Lower lobe of right lung (tissue), 2 donors: ENCODE measurements at places on chromosomes 11 and 22. TPM values are rescaled to one million over a fixed set of nuclear protein-coding genes. Genes with fewer than 3 reads are reported as not detected.

SLC22A12 gene
- total RNA-seq = not detected

KCNJ1 gene
- total RNA-seq = 0.18 TPM

OR5A1 gene
- not detected for total RNA-seq

ARHGAP8 gene
- 18.2 TPM for total RNA-seq

CLDN25 gene
- not detected for total RNA-seq

RASL10A gene
- 0.83 TPM for total RNA-seq

GRCh38 chr22:37229805-37230672, 14.0 kb downstream of the RAC2 start:
- H3K4me1 ChIP-seq = peaks cover 35% of the 10 kb centered on the region
- H3K4me3 ChIP-seq = peak overlapping the region; percentile 8
- H3K27ac ChIP-seq = peak overlapping the region; percentile 81
- H3K36me3 ChIP-seq = peaks cover 31% of the 10 kb centered on the region
- DNase-seq = peak; percentile 80

- no peak overlapping the region for H3K4me3 ChIP-seq
- no peak for DNase-seq
- peak overlapping the region; percentile 67 for H3K27ac ChIP-seq
- peaks cover 55% of the 10 kb centered on the region for H3K4me1 ChIP-seq
- no peaks in the 10 kb centered on the region for H3K36me3 ChIP-seq
- no peaks in the 10 kb centered on the region for H3K27me3 ChIP-seq
These were observed 4.1 kb downstream of the C11orf52 start for GRCh38 chr11:111922803-111923202.

- H3K4me1 ChIP-seq = peaks cover 20% of the 10 kb centered on the region
- no peak for DNase-seq
These were observed 14.4 kb upstream of the GRK2 start for GRCh38 chr11:67251841-67252240.

DNA sequence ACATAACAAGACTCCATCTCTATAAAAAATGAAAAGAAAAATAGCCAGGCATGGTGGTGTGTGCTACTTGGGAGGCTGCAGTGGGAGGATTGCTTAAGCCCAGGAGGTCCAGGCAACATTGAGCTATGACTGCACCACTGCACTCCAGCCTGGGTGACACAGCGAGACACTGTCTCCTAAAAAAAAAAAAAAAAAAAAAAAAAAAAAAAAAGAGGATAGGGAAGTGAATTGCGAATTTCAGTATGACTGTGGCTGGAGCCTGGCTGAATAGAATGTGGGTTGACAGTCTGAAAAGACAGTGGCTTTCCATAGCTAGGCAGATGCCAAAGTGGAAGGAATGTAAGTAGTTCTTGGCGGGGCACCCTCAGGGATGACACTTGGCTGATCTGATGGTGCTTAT, 6.4 kb upstream of the LDHAL6A start:
- DNase-seq = no peak
- H3K27me3 ChIP-seq = no peaks in the 10 kb centered on the region
- H3K4me1 ChIP-seq = no peaks in the 10 kb centered on the region
- H3K4me3 ChIP-seq = no peak overlapping the region

- no peak overlapping the region for H3K27ac ChIP-seq
- no peaks in the 10 kb centered on the region for H3K27me3 ChIP-seq
- H3K4me1 ChIP-seq = no peaks in the 10 kb centered on the region
- no peak for DNase-seq
- no peaks in the 10 kb centered on the region for H3K36me3 ChIP-seq
These were observed 50.9 kb upstream of the WNT11 start for GRCh38 chr11:76257074-76257719.

DNA sequence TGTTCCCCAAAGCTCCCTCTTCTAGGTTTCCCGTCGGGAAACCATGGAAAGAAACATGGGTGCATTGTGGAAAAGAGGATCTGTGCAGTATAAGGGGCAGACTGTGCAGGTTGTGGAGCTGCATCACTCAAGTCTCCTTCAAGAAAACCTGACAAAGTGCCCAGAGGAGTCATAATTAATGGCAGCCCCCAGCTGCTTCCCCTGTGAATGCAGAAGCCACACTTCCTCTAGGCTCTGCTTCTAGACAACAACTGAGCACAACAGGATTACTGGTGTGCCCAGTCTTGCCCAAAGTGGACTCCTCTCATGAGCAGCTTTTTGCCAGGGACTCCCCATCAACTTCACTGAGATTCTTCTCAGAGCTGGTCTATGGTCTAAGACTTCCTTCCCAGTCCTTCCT, 42.6 kb upstream of the SCUBE2 start:
- H3K4me3 ChIP-seq = no peak overlapping the region
- H3K36me3 ChIP-seq = peaks cover 13% of the 10 kb centered on the region
- DNase-seq = no peak
- no peaks in the 10 kb centered on the region for H3K27me3 ChIP-seq
- peaks cover 19% of the 10 kb centered on the region for H3K4me1 ChIP-seq
- no peak overlapping the region for H3K27ac ChIP-seq

DNA sequence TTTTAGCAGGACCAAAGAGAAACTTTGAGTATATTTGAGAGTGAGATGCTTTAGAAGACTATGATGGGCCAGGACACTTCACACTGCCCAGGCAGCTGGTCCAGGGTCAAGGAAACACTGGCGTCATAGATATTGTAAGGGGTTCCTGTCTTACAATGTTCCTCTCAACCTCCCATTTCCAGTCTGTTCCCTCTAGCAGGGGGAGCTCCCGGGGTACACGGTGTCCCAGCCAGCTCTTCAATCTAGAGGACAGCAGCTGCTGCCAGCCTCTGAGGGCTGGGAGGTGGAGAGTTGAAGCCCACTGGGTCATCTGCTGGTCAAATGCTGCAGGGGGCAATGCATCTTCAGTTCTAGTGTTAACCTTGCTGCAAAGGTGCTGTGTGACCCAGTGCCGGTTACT, 40.7 kb upstream of the TIMP3 start:
- peaks cover 5% of the 10 kb centered on the region for H3K27me3 ChIP-seq
- no peak overlapping the region for H3K4me3 ChIP-seq
- H3K27ac ChIP-seq = peak overlapping the region; percentile 65
- H3K4me1 ChIP-seq = peaks cover 41% of the 10 kb centered on the region
- DNase-seq = no peak
- H3K36me3 ChIP-seq = no peaks in the 10 kb centered on the region

- DNase-seq = no peak
- no peaks in the 10 kb centered on the region for H3K36me3 ChIP-seq
- H3K4me1 ChIP-seq = no peaks in the 10 kb centered on the region
- H3K27me3 ChIP-seq = no peaks in the 10 kb centered on the region
- H3K4me3 ChIP-seq = no peak overlapping the region
These were observed 203.7 kb downstream of the PGR start for GRCh38 chr11:100925935-100926334.

DNA sequence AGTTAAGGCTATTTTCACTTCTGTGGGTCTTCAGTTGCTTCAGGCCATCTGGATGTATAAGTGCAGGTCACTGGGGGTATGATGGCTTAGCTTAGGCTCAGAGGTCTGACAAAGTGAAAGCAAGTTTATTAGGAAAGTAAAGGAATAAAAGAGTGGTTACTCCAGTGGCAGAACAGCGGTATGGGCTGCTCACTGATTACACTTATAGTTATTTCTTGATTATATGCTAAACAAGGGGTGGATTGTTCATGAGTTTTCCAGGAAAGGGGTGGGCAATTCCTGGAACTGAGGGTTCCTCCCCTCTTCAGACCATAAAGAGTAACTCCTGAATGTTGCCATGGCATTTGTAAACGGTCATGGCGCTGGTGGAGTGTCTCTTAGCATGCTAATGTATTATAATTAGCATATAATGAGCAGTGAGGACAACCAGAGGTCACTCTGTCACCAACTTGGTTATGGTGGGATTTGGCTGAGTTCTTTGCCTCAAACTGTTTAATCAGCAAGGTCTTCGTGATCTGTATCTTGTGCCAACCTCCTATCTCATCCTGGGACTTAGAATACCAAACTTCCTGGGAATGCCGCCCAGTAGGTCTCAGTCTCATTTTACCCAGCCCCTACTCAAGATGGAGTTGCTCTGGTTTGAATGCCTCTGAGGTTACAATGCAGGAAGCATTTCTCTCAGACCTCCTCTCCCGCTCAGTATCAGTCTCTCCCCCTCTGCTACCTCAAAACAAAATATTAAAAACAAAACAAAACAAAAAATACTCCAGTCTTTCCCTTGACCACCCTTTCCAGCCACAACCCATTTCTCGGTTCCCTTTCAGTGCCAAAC, 106.6 kb upstream of the SLC22A12 start:
- H3K27me3 ChIP-seq = peaks cover 44% of the 10 kb centered on the region
- H3K4me1 ChIP-seq = no peaks in the 10 kb centered on the region
- H3K4me3 ChIP-seq = no peak overlapping the region
- DNase-seq = no peak

DNA sequence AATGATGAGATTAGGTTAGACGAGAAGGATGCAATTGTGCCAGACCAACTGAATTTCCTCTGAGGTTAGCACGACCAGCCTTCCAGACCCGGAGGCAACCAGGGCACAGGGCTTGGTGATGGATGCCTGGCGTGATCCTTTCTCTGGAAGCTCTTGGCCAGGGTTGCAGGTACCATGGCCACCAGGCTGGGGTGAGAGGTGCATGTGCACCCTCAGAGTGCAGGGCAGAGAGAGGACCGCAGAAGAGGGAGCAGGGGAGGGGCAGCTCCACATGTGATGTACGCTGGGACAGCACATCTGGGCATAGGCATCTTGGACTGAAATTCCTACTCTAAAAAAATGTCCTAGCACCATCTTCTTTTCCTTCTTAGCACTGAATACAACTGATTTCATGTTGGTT, 10.9 kb downstream of the KCNJ1 start:
- no peak overlapping the region for H3K27ac ChIP-seq
- no peaks in the 10 kb centered on the region for H3K36me3 ChIP-seq
- H3K27me3 ChIP-seq = no peaks in the 10 kb centered on the region
- no peak for DNase-seq
- peaks cover 15% of the 10 kb centered on the region for H3K4me1 ChIP-seq
- H3K4me3 ChIP-seq = no peak overlapping the region

- DNase-seq = peak; percentile 38
- no peak overlapping the region for H3K4me3 ChIP-seq
- no peak overlapping the region for H3K27ac ChIP-seq
- no peaks in the 10 kb centered on the region for H3K36me3 ChIP-seq
These were observed 72.2 kb downstream of the KCNQ1 start for GRCh38 chr11:2517016-2517385.

- no peak overlapping the region for H3K27ac ChIP-seq
- no peaks in the 10 kb centered on the region for H3K36me3 ChIP-seq
- DNase-seq = no peak
These were observed 7.1 kb downstream of the TSPAN18 start for GRCh38 chr11:44733877-44734276.

GRCh38 chr11:91219535-91219934, 996.7 kb upstream of the CHORDC1 start:
- H3K27ac ChIP-seq = no peak overlapping the region
- no peak overlapping the region for H3K4me3 ChIP-seq
- no peak for DNase-seq
- no peaks in the 10 kb centered on the region for H3K27me3 ChIP-seq

DNA sequence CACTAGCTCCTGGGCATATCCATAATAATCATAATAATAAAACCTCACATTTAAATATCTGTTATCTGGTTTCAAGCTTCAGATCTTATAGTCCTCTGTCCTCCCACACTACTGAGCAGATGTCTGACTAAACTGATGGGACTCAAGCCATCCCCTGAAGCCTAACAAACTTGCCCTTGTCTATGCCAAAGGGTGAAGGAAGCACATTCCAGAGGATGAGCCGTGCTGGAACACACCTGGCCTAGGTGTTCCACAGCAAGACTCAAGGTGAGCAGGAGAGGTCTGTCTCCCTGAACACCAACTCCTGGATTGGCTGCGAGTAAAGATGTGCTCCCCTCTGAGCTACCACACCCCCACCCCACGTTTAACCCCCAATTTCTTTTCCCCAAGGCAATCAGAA, 14.7 kb downstream of the SCUBE2 start:
- no peaks in the 10 kb centered on the region for H3K4me1 ChIP-seq
- no peak overlapping the region for H3K27ac ChIP-seq
- H3K36me3 ChIP-seq = no peaks in the 10 kb centered on the region
- DNase-seq = no peak
- H3K27me3 ChIP-seq = no peaks in the 10 kb centered on the region
- H3K4me3 ChIP-seq = no peak overlapping the region

DNA sequence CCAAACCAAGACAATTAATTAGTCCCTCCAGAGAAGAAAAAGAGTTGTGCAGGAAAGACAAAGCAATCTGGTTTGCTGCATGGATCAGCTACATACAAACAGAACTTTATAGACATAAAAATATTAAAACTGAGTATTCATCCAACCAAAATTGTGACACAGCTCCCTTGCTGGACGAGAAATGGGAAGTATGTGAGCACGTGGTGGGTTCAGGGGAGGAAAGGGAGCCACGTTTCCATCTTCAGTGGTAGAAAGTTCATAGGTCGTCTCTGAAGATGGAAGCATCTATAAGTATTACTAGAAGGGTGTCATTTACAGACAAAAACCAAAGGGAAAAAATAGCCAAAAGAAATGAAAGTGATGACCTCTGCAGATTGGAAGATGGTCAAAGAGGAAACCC, 7.1 kb upstream of the KCNJ5 start:
- no peaks in the 10 kb centered on the region for H3K27me3 ChIP-seq
- no peak for DNase-seq
- H3K4me3 ChIP-seq = no peak overlapping the region
- no peaks in the 10 kb centered on the region for H3K36me3 ChIP-seq

DNA sequence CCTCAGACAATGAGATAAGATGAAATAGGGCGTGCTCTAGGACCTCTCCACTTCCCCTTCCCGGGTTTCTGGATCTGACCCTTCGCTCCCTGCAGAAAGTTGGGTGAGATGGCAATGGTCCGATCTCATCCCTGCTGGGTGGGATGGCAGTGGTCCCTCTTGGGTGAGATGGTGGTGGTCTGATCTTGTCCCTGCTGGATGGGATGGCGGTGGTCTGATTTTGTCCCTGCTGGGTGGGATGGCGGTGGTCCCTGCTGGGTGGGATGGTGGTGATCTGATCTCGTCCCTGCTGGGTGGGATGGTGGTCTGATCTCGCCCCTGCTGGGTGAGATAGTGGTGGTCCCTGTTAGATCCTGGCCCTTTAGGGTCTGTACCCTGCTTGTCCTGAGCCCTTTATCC, 21.3 kb downstream of the ST14 start:
- no peak overlapping the region for H3K4me3 ChIP-seq
- H3K27ac ChIP-seq = peak overlapping the region; percentile 67
- no peaks in the 10 kb centered on the region for H3K36me3 ChIP-seq
- H3K4me1 ChIP-seq = peaks cover 46% of the 10 kb centered on the region
- peak; percentile 12 for DNase-seq

- H3K36me3 ChIP-seq = peaks cover 7% of the 10 kb centered on the region
- H3K4me1 ChIP-seq = no peaks in the 10 kb centered on the region
- no peak overlapping the region for H3K4me3 ChIP-seq
- H3K27me3 ChIP-seq = no peaks in the 10 kb centered on the region
- no peak overlapping the region for H3K27ac ChIP-seq
These were observed 114.2 kb upstream of the TP53AIP1 start for GRCh38 chr11:129056916-129057315.
